ENCODE measurements at places on chromosomes 2 and 18.

- DNase-seq: no peak
These were observed 36.8 kb upstream of the UBE2F start for GRCh38 chr2:237929979-237930378.

DNA sequence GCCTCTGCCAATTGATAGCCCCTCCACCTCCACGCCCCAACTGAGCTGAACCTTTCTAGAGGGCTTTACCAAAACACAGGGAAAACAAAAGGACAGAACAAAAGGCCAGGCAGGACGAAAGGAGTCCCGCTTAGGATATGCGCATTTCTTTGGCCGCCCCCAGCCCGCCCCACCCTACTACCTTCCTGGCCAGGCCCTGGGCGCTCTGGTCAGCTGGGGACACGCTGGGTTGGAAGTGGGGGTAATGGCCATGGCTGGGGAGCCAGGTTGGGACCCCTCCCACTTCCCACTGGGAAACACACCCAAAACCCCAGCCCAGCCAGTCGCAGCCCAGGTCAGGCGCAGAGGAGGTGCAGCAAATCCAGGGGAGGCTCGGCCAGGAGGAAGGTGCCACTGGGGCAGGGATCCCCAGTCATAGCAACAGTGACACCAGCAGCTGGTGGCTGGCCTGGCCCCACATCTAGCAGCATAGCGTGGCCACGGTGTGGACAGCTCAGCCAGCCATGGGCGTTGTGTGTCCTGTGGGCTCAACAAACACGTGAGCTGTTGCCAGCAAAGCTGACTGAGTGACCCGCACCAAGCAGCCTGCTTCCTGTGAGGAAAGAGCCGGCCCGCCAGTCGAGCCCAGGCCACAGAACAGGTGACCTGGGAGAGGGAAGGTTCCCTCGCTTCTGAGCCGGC is 24.6 kb upstream of the B3GNT7 start:
- DNase-seq: no peak

- DNase-seq: no peak
These were observed 63.8 kb downstream of the HAUS1 start for GRCh38 chr18:46167971-46168370.

DNA sequence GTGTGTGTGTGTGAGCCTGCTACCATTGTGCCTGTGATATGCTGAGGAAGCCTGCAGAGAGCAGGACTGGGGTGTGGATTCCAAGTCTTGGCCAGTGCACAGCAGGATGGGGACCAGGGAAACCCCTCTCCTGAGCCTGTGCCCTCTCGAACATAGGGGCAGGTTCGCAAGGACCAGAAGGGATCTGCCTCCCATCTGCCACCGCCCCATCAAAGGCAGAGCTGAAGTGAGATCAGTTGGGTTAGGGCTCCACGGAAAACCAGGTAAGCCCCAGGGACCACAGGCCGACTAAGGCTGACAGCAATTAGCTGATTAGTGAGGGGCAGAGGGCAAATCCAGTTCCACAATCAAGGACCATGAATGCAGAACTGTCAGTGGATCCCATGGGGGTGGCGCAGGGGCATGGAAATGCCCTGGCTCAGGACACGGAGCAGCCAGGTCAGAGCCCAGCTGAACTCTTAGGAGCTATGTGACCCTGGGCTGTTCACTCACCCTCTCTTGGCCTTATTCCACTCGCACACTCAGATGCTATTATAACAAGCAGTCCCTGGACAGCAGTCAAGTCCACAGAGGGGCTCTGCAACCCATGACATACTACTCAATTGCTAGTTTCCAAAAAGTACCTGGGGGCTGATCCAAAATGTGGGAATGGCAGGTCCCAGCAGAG is 84.2 kb upstream of the ID2 start:
- DNase-seq: no peak

DNA sequence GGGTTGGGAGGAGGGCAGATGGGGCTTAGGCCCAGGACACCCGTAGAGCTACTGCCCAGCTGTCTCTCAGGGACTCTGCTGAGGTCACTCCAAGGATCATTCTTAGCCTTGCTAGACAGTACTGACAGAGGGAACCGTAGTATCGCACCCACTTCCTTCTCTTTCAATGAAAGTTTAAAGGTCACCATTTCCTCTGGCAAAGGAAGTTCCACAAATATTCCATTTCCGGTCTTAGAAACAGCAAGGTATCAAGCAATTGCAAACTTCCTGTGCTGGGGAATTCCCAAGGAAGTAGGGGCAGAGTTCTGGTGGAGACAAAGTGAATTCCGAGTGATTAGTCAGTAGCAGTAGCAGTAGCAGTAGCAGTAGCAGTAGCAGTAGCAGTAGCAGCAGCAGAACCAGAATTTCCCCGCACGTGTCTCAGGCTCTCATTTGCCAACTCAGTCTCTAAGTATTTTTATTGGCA is 24.7 kb downstream of the IL1B start:
- no peak for DNase-seq

DNA sequence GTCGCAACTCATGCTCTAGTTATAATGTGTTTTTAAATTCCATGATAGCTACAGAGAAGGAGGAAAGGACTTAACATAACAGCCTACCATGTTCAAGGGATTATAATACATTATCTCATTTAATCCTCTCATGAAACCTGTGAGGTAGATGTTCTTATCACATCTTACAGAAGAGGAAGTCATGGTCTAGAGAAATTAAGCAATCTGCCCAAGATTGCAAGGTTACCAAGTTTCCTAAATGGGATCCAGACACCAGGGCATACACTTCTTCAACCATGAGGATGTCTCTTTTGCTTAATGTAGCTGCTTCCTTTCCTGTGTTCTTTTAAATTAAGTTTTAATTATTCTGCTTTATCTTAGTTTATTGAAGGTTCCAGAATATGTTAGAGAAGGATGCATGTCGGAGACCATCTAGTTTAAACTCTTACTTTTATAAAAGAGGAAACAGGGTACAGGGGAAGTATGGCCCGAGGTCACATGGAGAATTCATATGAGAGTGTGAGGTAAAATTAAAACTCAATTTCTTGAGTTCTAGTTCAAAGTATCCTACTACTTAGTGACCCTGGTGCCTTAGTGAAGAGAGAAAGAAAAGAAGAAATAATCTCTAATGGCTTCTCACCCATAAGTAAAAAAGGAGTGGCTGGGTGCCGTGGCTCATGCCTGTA is 3.6 kb upstream of the IL1A start:
- no peak for DNase-seq

- DNase-seq: no peak
These were observed 275.9 kb downstream of the MREG start for GRCh38 chr2:215737477-215737876.
